ENCODE measurements at places on chromosomes 2 and 18.

- peaks cover 3% of the 10 kb centered on the region for H3K27me3 ChIP-seq
- DNase-seq: peak; percentile 5
- H3K27ac ChIP-seq: peak overlapping the region; percentile 15
- no peaks in the 10 kb centered on the region for H3K36me3 ChIP-seq
These were observed 285.1 kb downstream of the MTX2 start for GRCh38 chr2:176554101-176555048.

- no peaks in the 10 kb centered on the region for H3K36me3 ChIP-seq
- H3K4me1 ChIP-seq: no peaks in the 10 kb centered on the region
- no peak overlapping the region for H3K27ac ChIP-seq
- DNase-seq: no peak
These were observed 10.4 kb upstream of the CASP8 start for GRCh38 chr2:201249889-201250288.

GRCh38 chr2:71671203-71671854 lies 218.0 kb downstream of the DYSF start:
- DNase-seq: no peak
- no peak overlapping the region for H3K27ac ChIP-seq
- H3K4me3 ChIP-seq: no peak overlapping the region
- no peaks in the 10 kb centered on the region for H3K27me3 ChIP-seq

DNA sequence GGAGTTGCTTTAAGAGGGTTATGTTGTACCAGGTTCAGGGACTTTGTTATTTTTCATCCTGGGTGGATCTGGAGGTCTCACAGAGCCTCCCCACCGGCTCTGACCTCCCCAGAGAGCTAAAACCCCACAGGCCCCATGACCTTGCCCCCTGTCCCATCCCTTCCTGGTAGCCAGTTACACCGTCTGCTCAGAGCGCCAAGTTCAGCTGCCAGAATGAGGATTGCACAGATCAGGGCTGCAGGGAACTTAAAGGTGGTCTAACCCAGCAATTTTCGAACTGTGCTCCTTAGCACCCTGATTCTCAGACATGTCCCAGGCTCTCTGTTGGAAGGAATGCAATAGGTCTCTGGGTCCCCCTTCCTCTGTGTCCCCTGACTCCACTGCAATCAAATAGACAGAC lies 32.1 kb downstream of the ATOH8 start:
- H3K27ac ChIP-seq: no peak overlapping the region
- no peaks in the 10 kb centered on the region for H3K27me3 ChIP-seq
- no peaks in the 10 kb centered on the region for H3K4me1 ChIP-seq
- no peaks in the 10 kb centered on the region for H3K36me3 ChIP-seq
- H3K4me3 ChIP-seq: no peak overlapping the region

DNA sequence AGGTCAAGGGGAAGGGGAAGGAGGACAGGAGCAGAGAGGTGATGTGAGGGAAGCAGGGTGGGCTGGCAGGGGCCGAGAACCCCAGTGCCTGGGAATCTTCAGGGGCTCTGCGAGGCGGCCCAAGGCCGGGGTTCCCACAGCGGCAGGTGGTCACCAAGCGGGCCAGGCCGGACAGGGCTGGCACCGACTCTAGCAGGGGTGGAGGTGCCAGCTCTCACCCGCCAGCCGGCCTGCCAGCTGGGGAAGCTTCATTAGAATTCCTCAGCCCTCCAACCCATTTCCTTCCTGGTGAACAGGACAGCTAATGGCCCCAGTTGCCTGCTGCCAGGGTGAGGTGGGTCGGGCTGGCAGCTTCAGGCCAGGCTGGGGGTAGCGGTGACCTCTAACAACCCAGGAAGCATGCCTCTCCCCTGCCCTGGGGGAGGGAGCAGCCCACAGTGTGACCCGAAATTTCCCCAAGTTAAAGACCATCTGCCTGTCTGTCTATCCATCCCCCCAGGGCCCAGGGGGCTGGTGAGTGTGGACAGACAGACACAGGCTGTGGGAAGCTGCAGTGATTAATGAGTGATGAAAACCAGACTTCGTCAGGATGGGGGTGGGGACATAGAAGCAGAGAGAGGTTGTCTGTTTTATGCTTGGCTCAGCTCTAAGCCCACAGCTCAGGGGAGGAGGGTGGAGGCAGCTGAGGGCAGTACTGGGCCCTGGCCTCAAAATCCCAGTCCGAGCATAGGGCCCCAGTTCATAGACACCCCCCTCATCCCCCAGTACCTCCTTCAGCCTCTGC lies 144.1 kb downstream of the ZFP36L2 start:
- peak; percentile 51 for DNase-seq
- peak overlapping the region; percentile 15 for H3K27ac ChIP-seq
- H3K36me3 ChIP-seq: no peaks in the 10 kb centered on the region
- peaks cover 26% of the 10 kb centered on the region for H3K4me1 ChIP-seq
- H3K27me3 ChIP-seq: no peaks in the 10 kb centered on the region

- H3K27ac ChIP-seq: no peak overlapping the region
- no peaks in the 10 kb centered on the region for H3K36me3 ChIP-seq
- DNase-seq: no peak
- no peaks in the 10 kb centered on the region for H3K4me1 ChIP-seq
- no peak overlapping the region for H3K4me3 ChIP-seq
These were observed 686.9 kb upstream of the NRXN1 start for GRCh38 chr2:51718881-51719280.

GRCh38 chr2:196601430-196602306 lies 37.8 kb upstream of the CCDC150 start:
- H3K36me3 ChIP-seq: no peaks in the 10 kb centered on the region
- H3K4me1 ChIP-seq: no peaks in the 10 kb centered on the region
- no peak overlapping the region for H3K4me3 ChIP-seq
- no peak overlapping the region for H3K27ac ChIP-seq
- no peak for DNase-seq
- no peaks in the 10 kb centered on the region for H3K27me3 ChIP-seq

- H3K36me3 ChIP-seq: no peaks in the 10 kb centered on the region
- H3K27me3 ChIP-seq: no peaks in the 10 kb centered on the region
- H3K4me3 ChIP-seq: no peak overlapping the region
- H3K4me1 ChIP-seq: no peaks in the 10 kb centered on the region
- DNase-seq: no peak
These were observed 45.4 kb downstream of the RALBP1 start for GRCh38 chr18:9520666-9521065.

- no peaks in the 10 kb centered on the region for H3K4me1 ChIP-seq
- H3K4me3 ChIP-seq: no peak overlapping the region
- no peaks in the 10 kb centered on the region for H3K27me3 ChIP-seq
- H3K27ac ChIP-seq: no peak overlapping the region
- DNase-seq: no peak
These were observed 71.3 kb upstream of the ZNF804A start for GRCh38 chr2:184527058-184527457.

DNA sequence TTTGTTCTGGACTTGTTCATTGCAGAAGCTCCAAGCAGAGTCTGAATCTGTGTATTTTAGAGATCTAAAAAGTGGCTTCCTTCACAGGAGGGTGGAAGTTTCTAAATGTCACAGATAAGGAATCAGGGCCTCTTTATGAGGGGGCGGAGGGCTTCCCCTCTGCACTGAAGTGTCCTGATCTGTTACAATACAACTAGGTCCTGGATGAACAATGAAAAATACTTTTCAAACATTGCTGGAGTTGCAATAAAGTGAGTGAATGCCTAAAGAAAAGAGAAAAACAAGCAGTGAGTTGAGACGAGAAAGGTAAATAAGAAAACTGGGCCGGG lies 179.3 kb upstream of the HDAC4 start:
- H3K4me3 ChIP-seq: no peak overlapping the region
- no peak overlapping the region for H3K27ac ChIP-seq
- no peaks in the 10 kb centered on the region for H3K36me3 ChIP-seq
- no peaks in the 10 kb centered on the region for H3K4me1 ChIP-seq

- H3K36me3 ChIP-seq: no peaks in the 10 kb centered on the region
- H3K27ac ChIP-seq: peak overlapping the region; percentile 86
- peak overlapping the region; percentile 65 for H3K4me3 ChIP-seq
- no peaks in the 10 kb centered on the region for H3K27me3 ChIP-seq
These were observed 2.4 kb downstream of the CTIF start for GRCh38 chr18:48541026-48541746.

GRCh38 chr2:41873102-41874031 lies 174.5 kb upstream of the PKDCC start:
- no peak for DNase-seq
- no peaks in the 10 kb centered on the region for H3K27me3 ChIP-seq
- no peaks in the 10 kb centered on the region for H3K36me3 ChIP-seq

- no peak overlapping the region for H3K27ac ChIP-seq
- H3K4me3 ChIP-seq: no peak overlapping the region
- no peaks in the 10 kb centered on the region for H3K36me3 ChIP-seq
- DNase-seq: no peak
- no peaks in the 10 kb centered on the region for H3K4me1 ChIP-seq
These were observed 192.6 kb downstream of the CD226 start for GRCh38 chr18:69755041-69755440.

DNA sequence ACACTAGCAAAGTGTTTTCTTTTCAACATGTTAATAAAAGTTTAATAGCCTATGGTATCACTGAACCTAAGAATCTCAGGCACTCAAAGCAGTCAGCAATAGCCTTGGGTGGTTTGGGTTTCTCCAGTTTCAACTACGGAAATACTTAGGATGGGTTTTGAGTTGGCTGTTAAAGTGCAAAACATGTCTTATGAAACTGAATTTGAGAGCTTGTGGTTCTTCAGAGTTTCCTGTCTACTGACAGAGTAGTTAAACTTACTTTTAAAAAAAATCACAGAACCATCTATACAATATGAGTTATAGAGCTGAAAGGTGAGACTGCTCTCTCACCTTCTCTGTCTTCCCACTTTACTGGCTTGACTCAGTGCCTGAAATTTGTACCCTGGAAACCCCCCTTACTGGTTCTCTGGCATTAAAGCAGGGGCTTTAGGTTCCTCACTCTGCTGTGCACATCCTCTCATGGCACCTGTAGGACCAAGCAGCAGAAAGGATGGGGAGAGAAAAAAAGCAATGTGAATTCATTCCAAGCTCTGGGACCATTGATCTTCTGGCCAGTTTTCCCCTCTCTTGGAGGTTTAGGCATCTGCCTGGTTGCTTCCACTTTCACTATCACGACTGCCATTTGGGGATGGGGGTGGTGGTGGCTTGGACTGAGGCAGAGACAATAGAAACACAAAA lies 18.1 kb downstream of the CCDC141 start:
- H3K36me3 ChIP-seq: no peaks in the 10 kb centered on the region
- H3K27me3 ChIP-seq: no peaks in the 10 kb centered on the region
- H3K4me1 ChIP-seq: no peaks in the 10 kb centered on the region
- no peak overlapping the region for H3K27ac ChIP-seq
- no peak for DNase-seq
- no peak overlapping the region for H3K4me3 ChIP-seq

DNA sequence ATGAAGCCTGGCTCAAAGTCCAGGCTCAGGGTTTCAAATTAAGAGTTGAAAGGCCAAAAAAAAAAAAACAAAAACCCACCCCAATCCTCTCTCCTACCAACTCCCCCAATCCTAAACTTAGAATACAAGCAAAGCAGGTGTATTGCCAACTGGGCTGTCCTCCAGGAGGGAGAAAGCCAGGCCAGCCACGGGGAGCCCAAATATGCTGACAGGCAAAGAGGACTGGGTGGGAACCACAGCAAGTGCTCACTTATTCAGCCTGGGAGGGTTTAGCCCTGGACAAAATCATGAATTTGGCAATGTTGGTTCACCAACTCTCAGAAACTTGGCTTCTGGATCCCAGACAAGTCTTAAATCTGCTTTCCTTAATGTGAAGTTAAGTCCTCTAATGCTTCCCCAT lies 36.5 kb downstream of the GKN2 start:
- no peaks in the 10 kb centered on the region for H3K27me3 ChIP-seq
- H3K27ac ChIP-seq: no peak overlapping the region
- DNase-seq: no peak

GRCh38 chr2:27728081-27728858 lies 43.2 kb upstream of the MRPL33 start:
- no peak for DNase-seq
- H3K27me3 ChIP-seq: no peaks in the 10 kb centered on the region
- H3K36me3 ChIP-seq: no peaks in the 10 kb centered on the region
- H3K4me1 ChIP-seq: peaks cover 19% of the 10 kb centered on the region
- no peak overlapping the region for H3K4me3 ChIP-seq
- no peak overlapping the region for H3K27ac ChIP-seq

GRCh38 chr18:59048378-59048777 lies 91.3 kb upstream of the SEC11C start:
- no peak for DNase-seq
- peaks cover 23% of the 10 kb centered on the region for H3K4me1 ChIP-seq
- no peaks in the 10 kb centered on the region for H3K36me3 ChIP-seq
- no peak overlapping the region for H3K4me3 ChIP-seq
- no peaks in the 10 kb centered on the region for H3K27me3 ChIP-seq
- no peak overlapping the region for H3K27ac ChIP-seq

DNA sequence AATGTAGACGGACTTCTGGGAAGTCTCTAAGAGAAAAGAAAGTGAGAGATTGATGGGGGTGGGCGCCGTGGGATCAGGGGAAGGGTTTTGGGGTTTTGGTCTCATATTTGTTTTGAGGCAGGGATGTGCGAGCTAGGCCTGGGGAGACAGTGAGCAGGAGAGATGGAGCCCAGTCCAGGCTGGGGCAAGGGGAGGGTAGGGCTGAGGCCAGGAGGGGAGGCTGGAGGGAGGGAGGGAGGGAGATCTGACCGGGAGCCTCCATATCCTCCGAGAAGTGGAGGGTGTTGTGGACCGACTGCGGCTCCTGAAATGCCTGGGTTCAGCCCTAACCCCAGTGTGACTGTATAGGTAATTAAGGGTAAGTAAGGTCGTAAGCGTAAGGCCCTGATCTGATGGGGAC lies 72.8 kb upstream of the ODC1 start:
- H3K4me3 ChIP-seq: no peak overlapping the region
- DNase-seq: peak; percentile 1
- no peaks in the 10 kb centered on the region for H3K36me3 ChIP-seq
- no peaks in the 10 kb centered on the region for H3K27me3 ChIP-seq

GRCh38 chr2:54510916-54511315 lies 54.8 kb downstream of the SPTBN1 start:
- no peak overlapping the region for H3K4me3 ChIP-seq
- H3K36me3 ChIP-seq: no peaks in the 10 kb centered on the region
- H3K4me1 ChIP-seq: peaks cover 4% of the 10 kb centered on the region
- no peak overlapping the region for H3K27ac ChIP-seq
- H3K27me3 ChIP-seq: no peaks in the 10 kb centered on the region

- no peaks in the 10 kb centered on the region for H3K4me1 ChIP-seq
- no peak for DNase-seq
- no peak overlapping the region for H3K27ac ChIP-seq
- H3K27me3 ChIP-seq: no peaks in the 10 kb centered on the region
- no peaks in the 10 kb centered on the region for H3K36me3 ChIP-seq
- H3K4me3 ChIP-seq: no peak overlapping the region
These were observed 16.4 kb upstream of the KCNG3 start for GRCh38 chr2:42510191-42510590.

DNA sequence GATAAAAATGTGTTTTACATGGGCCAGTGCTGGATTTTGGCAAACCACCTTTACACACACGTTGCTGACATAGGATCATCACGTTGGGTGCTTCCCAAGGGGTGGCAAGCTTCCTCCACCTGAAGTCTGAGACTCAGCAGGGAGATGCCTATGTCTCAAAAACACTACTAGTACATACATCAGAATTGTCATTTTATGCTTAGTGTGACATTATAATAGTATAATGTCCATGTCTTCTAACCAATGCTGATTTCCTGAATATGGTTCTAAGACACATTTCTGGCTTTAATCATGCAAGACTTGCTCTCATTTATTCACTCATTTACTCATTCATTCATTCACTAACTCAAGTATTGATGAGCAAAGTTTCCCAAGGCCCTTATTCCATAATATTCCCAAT lies 322.3 kb downstream of the LNPK start:
- no peak overlapping the region for H3K27ac ChIP-seq
- no peak overlapping the region for H3K4me3 ChIP-seq
